Neural crest cell (in vitro differentiated cells): ENCODE measurements at places on chromosomes 7 and 10. TPM values are rescaled to one million over a fixed set of nuclear protein-coding genes. Genes with fewer than 3 reads are reported as not detected.

The CHST3 gene
- 24.5 and 25.8 TPM in 2 replicates for total RNA-seq

The BAG3 gene
- total RNA-seq: 22.3 and 23.3 TPM in 2 replicates

The CLRN3 gene
- total RNA-seq: not detected in 2 replicates

The WDFY4 gene
- not detected in 2 replicates for total RNA-seq

The LRRC17 gene
- total RNA-seq: 34.9 and 35.8 TPM in 2 replicates

The EGFR gene
- 2.3 and 2.6 TPM in 2 replicates for total RNA-seq

The OLAH gene
- not detected in 2 replicates for total RNA-seq

The CTAGE8 gene
- 0.72 TPM in 1 of 2 replicates, not detected in the other for total RNA-seq

The PLOD3 gene
- total RNA-seq: 86.9 and 98.0 TPM in 2 replicates

The WNT8B gene
- total RNA-seq: 3.8 and 4.2 TPM in 2 replicates

The BAIAP2L1 gene
- total RNA-seq: 1.5 and 2.1 TPM in 2 replicates

The GIMAP4 gene
- total RNA-seq: not detected in 2 replicates

The CNPY1 gene
- 1.5 and 2.4 TPM in 2 replicates for total RNA-seq

The ABCC2 gene
- total RNA-seq: 5.9 and 6.2 TPM in 2 replicates

The PAX4 gene
- not detected in 2 replicates for total RNA-seq

The ODAD2 gene
- total RNA-seq: 4.1 and 6.6 TPM in 2 replicates

The HELLS gene
- total RNA-seq: 187 and 190 TPM in 2 replicates

The CAMK2B gene
- total RNA-seq: 1.6 and 2.4 TPM in 2 replicates

The ZNF727 gene
- not detected in 2 replicates for total RNA-seq

The LMOD2 gene
- total RNA-seq: not detected in 2 replicates

The TSPAN12 gene
- total RNA-seq: 15.7 and 18.2 TPM in 2 replicates

The RPA3 gene
- total RNA-seq: 70.8 and 78.8 TPM in 2 replicates

The GSDME gene
- total RNA-seq: 18.9 and 21.9 TPM in 2 replicates

The POLR2J2 gene
- total RNA-seq: 1.3 and 5.8 TPM in 2 replicates

The NCAPG2 gene
- 84.9 and 86.7 TPM in 2 replicates for total RNA-seq

The UCN3 gene
- total RNA-seq: not detected in 2 replicates
